ENCODE measurements at places on chromosomes 6 and 20.

DNA sequence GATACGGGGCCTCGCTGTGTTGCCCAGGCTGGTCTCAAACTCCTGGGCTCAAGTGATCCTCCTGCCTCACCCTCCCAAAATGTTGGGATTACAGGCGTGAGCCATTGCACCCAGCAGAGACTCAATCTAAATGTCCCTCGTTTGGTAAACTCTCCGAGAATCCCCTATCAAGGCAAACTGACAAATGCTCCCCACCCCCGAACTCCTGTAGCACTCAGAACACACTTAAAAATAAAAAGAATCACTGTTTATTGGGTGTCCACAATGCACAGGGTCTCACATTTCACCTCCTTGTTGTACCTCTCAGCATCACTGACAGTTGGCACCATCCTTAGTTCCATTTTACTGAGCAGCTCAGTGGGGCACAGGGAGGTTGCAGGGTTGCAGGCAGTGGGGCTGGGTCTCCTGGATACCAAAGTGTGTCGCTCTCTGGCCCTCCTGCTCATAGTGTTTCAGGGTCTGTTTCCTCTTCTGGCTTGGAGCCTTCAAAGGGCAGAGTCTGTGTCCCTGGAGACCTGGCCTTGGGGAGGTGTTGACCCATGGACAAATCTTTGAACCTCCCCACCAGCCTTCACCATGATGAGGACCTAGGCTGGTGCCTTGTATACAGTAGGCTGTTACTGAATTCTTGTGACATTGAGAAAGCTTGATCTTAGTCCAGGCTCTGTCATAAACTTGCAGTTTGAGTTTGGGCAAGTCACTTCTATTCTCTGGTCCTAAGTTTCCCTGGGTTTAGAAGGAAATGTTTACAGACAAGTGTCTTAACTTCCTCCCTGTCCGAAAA, 8.5 kb upstream of the SRC start:
- DNase-seq, result no peak

- DNase-seq, result no peak
These were observed 108.9 kb upstream of the BTBD3 start for GRCh38 chr20:11808841-11809240.

GRCh38 chr6:14713966-14714631, 531.8 kb upstream of the JARID2 start:
- DNase-seq, result no peak

DNA sequence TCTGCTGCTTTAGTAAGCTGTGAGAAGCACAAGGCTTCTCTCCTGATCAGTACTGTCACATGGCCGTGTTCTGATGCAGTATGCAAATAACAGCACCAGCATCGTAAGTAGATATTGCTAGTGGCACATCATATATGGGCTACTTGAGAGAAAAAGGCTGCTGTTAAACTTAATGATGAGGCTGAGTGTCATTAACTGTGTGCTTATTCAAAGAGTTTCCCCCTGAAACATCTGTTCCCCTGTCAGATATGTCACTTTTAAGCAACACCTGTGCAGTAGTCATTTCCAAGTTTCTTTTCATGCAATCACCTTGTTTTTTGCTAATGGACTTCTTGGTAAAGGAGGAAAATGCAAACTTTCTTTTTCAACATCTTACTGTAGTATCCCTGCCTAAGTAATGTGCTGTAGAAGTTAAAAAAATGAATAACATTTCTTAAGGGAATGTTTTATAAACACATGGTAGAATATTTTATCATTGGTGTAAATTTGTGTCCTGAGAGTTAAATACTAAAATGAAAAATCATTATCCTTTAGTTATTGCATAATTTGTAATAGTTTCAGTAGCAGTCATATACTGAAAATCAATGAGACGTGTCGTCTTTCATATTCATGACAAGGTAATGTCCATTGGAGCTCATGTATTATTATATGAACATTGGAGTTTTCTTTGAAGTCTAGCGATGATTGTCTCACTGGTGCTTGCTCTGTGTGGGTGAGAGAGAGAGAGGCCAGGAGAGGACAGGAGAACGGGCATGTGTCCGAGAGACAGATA, 366.3 kb downstream of the CDKAL1 start:
- no peak for DNase-seq

DNA sequence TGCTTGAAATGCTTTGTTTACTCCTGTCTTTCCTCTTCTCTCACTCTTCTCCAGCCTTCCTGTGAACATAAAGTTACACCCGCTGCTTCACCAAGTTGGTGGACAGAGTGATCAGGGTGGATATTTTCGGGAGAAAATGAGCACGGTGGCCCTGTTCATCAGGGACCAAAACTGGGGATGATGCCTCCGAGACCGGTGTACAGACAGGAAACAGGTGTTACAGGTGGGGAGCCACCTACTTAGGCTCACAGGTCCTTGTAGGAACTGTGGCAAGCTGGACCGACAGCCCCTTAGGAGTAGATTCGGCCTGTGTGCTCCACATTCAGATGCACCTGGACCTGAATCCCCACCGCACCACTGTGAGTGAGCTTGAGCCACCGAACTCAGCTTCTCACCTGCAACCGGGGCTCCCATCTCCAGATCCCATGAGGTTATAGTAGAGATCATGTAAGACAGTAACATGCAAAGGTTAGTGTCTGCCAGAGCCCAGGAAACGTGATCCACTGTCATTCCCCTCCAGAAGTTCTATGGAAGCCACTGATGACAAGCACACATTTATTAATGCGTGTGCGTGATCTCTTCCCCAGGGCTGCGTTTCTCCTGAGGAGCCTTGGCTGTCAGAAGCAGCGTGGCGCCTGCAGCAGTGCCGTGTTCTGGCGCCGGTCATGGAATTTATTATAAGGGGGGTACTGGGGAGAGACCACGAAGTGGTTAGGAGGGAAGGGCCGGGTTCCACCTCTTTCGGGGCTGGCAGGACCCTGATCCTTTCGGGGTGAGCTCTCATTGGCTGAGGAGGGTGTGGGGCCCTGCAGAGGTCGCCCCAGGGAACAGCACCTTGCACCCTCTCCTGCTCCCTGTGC, 94.2 kb downstream of the ERMARD start:
- no peak for DNase-seq

- no peak for DNase-seq
These were observed 16.8 kb downstream of the COX4I2 start for GRCh38 chr20:31654534-31654933.

DNA sequence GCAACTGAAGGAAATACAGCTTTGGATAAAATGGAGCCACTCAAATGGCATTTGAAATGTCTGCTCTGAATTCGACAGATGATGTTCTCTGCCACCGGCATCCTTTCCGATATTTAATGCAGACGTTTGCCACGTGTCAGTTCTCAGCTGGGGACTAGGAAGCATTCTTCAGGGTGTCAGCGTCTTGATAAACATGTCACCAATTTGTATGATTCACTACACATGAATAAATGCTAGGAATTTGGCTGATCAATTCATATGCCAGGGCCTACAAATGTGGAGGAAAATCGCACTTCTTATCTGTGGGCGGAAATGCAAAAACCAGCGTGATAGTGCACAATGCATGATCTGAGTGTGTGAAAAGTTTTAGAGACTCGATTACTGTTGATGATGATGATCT, 169.5 kb downstream of the SLC24A3 start:
- no peak for DNase-seq

DNA sequence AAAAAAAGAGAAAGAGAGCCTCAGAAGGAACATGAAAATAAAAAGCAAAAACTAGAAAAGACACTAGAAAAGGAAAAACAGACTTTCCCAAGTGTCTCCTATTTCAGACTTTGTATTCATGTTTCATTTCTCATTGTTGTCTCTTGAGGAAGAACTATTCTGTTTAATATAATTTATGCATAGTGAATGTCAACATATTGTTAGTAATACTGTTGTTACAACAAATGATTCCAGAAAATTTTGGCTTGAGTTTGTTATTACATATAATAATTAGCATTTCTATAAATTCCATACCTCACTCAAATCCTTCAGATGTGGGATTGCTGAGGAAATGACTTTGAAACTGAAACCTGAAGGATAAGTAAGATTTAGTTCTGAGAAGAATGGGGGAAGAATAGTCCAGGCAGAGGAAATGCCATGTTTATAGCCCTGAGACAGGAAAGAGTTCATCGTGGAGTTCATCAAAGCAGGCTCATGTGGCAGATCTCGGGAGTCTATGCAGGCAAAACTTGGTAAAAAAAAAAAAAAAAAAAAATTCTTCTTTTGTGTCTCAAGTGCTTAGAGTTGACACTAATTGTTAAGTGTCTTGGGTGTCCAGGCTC, 53.1 kb upstream of the EIF2S2 start:
- DNase-seq, result no peak

GRCh38 chr6:160991406-160992060, at the start of gene MAP3K4:
TSS of gene MAP3K4 (plus strand) at chr6:160991769. CDS start at chr6:160991932, 163 bp downstream.
- peak; percentile 87 for DNase-seq

DNA sequence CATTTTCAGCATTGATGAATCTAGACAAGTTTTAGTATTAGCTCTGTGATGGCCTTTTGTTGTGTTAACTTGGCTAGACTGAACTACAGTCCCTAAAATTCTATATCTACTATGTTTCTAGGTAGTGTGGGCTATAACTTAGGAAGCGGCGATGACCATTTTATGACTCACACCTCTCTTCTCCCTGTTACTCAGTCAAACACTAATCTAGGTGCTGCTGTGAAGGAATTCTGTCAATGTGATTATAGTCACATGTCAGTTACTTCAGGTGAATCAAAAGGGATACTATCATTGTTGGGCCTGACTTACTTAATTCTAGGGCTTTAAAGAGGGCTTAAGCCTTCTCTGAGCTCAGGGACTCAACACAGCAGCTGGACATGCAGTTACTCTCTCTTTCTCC, 691.5 kb upstream of the MAP3K7 start:
- DNase-seq, result no peak

- no peak for DNase-seq
These were observed 9.7 kb downstream of the SNAP25 start for GRCh38 chr20:10228330-10228729.

GRCh38 chr6:116115781-116116180, 10.2 kb downstream of the COL10A1 start:
- DNase-seq, result no peak

- DNase-seq, result no peak
These were observed 85.7 kb downstream of the RFPL4B start for GRCh38 chr6:112432853-112433252.

- peak; percentile 73 for DNase-seq
These were observed 6.9 kb downstream of the GRM4 start for GRCh38 chr6:34138914-34139510.

DNA sequence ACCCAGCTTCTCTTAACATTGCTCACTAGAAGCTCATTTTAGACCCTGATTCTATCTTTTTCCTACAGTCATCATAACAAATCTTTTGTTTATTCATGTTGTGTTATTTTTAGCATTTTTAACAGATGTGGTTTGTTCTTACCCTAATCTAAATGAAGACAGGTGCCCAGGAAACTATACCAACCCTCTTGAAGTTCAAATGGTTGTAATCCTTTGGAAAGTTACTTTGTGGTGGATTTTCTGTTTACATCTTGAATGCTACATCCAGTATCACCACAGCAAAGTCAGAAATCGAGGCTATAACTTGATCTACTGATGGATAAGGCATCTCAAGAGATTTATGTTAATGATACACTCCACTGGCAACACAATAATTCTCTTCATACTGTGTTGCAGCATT, 26.2 kb downstream of the SMAP1 start:
- DNase-seq, result no peak

DNA sequence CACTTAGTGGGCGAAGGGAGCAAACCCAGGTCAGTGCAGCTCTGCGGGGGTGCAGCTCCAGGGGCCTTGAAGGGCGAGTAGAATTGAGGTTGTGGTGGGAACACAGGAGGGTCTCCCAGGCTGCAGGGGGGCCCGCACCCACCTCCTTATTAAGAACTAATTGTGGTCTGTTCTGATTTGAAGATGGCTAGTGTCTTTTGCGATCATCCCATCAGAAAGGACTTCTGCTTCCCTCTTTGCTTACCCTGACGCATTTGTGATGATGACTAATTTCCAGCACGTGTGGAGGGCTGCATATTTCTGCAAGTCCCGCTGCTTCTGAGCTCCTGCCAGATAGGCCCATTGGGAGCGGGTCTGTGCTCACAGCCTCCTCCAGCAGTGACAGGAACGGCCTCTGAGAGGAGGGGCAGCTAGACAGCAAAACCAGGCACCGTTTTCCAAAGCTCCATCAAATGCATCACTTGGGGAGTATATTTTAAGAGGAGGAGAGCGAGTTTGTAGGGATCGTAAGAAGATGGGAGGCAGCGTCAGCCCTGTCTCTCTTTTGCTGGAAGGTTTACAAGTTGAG, 268.9 kb downstream of the CDH4 start:
- no peak for DNase-seq

DNA sequence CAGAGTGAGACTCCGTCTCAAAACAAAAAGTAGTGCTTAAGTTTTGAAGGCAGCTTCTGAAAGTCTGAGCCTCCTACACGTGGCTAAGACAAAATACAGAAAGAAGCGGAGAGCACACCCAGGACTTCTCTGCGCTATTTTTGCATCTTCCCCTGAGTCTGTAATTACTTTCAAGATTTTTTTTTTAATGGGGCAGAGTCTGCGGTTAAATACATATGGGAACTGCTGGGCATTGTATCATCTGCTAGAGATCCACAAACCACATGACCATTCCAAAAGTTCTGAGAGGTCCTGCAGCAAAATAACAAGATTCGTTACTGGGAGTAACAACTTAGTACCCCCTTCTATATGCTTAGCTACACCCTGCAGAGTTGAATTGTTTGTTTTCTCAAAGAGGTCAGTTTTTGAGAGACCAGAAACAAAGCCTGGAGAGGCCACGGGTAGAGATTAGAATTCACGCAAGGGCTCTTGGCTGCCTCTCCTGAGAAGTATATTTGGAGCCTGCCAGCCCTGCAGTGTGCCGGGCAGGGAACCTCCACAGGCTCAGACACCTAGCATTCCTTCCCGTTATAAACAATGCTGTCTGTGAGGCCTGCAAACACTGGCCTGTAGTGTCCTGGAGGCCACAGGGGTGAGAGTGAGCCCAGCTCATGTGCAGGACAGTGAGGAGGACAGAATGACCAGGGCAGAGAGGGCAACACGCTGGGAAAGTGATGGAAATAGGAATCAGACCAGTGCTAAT, 48.2 kb upstream of the FAM50B start:
- DNase-seq, result no peak

DNA sequence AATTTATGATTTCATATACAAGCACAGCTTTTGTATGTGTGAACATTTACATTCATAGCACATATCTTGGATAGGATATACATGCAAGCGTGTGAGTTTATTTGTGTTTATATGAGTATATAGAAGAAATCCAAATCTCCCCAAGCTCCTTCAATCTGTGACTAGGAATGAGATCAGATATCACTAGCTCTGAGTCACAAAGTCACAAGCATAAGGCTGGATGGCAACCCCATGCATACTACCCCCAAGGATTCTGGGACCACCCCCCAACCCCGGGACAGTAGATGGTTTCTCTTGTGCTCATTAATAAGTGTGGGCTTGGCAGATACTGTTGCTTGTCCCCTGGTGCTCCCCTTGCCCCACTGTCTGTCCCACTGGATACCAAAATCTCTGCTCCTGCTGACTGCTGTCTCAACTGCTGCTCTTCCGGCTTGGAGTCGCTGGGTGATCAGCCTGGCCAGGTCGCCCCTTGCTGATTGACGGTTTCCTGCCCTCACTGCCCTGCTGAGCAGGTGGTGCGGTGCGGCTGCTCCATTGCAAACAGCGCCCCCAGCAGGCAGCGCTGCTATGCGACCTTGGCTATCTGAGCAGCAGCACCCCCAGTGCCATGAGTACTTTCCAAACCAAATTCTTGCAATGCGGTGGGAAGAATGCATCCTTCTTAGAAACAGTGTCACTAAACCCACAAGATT, 279.4 kb downstream of the CD83 start:
- peak; percentile 55 for DNase-seq

- peak; percentile 12 for DNase-seq
These were observed 9.3 kb downstream of the NAPB start for GRCh38 chr20:23412026-23412425.

GRCh38 chr20:10591946-10592521, 81.8 kb downstream of the JAG1 start:
- DNase-seq, result no peak
